Stimulated activated CD4-positive, alpha-beta T cell treated with anti-CD3 and anti-CD28 coated beads, Interleukin-1b, Interleukin-23, amount 100 ng/mL, for 4 hours (primary cell): ENCODE measurements at places on chromosomes 12 and 14.

GRCh38 chr14:34387974-34388516, 74.0 kb downstream of the SPTSSA start:
- DNase-seq, result no peak

GRCh38 chr14:69917287-69917686, 38.1 kb downstream of the SMOC1 start:
- no peak for DNase-seq

DNA sequence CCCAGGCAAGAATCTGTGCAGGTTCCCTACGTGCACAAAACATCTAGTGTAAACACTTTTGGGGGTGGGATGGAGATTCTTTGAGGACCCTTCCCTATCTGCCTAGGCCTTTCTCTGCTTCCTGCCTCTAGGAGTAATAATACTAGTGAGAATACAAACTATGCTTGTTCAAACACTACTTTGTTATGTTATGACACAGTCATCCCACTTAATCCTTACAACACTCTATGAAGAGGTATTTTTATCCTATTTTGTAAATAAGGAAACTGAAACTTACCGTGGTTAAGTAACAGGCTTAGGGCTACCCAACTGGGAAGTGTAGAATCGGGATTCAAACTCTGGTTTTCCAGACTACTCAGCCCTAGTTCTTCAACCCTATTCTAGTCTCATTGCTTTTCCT, 96.5 kb downstream of the KCNA5 start:
- no peak for DNase-seq

DNA sequence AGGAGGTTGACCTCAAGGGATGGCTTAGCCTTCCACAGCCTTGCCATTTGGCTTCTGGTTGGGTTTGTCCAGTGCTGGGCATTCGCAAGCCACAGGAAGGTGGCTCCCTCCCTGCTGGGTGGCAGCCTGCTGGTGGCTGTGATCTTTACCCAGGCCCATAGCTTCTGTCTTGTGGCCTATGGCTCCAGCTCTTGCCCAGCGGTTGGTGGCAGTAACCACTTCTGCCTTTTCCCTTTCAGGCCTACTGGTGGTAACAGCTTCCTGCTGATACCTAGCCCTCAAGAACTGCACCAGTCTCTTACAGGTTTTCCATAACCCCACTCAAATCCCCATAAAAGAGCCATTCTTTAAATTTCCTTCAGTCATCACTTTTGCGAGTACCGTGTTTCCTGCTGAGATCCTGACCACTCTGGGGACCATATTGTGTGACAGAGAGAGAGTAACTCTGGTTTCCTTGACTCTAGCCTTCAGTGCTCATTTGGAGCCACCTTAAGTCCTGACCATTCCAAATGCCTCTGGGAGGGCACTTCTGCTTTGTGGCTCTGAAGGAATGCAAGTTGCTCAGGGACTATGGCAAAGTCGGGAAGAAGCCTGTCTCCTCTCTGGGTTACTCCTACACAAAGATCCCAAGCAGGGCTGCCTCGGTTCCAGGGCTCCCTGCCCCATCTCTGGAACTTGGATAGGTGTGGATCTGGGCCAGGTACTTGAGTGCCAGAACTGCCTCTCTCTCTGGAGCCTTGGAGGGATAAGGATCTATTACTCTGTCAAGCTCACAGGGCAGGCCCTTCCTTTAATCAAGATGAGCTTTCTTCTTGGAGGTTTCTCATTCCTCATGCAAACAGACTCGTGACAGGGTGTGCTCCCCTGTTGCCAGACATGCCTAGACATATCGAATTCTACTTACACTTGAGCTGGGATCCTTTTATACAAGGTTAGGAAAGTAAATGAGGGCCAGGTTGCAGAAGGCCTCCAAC, 2.9 kb upstream of the NYNRIN start:
- DNase-seq, result no peak
